ENCODE measurements at places on chromosomes 3 and 15.
A peak's percentile ranks its signal among the peaks of the same experiment; 100 is the strongest.

- DNase-seq: no peak
Observed at GRCh38 chr15:26868029-26868685, 1.3 kb downstream of the GABRA5 start.

GRCh38 chr3:186220365-186220764 is 111.5 kb upstream of the ETV5 start:
- DNase-seq: no peak

GRCh38 chr15:99478977-99479376 is 86.8 kb upstream of the MEF2A start:
- no peak for DNase-seq

GRCh38 chr3:185353823-185354614 is 8.9 kb upstream of the MAP3K13 start:
- DNase-seq: peak; percentile 57

GRCh38 chr3:194212161-194212844 is 76.4 kb downstream of the HES1 start:
- peak; percentile 75 for DNase-seq

- no peak for DNase-seq
Observed at GRCh38 chr3:188322135-188322887, 168.4 kb downstream of the LPP start.

GRCh38 chr3:114624047-114624445 is 330.2 kb downstream of the TIGIT start:
- DNase-seq: peak; percentile 79

DNA sequence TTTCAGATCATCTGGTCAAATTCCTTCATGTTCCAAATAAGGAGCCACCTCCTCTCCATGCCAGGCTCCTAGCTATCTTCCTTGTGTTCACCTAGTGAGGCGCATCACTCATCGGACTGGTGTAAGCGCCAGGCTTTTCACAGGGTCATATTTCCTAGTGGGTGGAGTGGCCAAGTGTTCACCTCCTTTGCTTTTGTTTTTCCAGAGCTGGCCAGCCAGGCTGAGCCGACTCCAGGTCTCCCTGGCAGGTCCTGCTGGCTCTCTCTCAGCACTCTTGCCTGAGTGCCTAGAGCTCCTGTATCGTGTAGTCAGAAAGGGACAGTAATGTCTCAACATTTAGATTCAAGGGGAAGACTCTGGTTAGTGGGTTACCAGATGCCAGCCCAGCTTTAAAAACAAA is 31.0 kb downstream of the HEG1 start:
- peak; percentile 71 for DNase-seq

GRCh38 chr3:124600765-124601164 is 129.5 kb upstream of the UMPS start:
- DNase-seq: peak; percentile 16

- no peak for DNase-seq
Observed at GRCh38 chr3:17602126-17602525, 140.3 kb downstream of the TBC1D5 start.

GRCh38 chr3:41323467-41324155 is 124.3 kb downstream of the CTNNB1 start:
- DNase-seq: no peak

GRCh38 chr3:26989037-26989436 is 366.5 kb downstream of the LRRC3B start:
- no peak for DNase-seq

DNA sequence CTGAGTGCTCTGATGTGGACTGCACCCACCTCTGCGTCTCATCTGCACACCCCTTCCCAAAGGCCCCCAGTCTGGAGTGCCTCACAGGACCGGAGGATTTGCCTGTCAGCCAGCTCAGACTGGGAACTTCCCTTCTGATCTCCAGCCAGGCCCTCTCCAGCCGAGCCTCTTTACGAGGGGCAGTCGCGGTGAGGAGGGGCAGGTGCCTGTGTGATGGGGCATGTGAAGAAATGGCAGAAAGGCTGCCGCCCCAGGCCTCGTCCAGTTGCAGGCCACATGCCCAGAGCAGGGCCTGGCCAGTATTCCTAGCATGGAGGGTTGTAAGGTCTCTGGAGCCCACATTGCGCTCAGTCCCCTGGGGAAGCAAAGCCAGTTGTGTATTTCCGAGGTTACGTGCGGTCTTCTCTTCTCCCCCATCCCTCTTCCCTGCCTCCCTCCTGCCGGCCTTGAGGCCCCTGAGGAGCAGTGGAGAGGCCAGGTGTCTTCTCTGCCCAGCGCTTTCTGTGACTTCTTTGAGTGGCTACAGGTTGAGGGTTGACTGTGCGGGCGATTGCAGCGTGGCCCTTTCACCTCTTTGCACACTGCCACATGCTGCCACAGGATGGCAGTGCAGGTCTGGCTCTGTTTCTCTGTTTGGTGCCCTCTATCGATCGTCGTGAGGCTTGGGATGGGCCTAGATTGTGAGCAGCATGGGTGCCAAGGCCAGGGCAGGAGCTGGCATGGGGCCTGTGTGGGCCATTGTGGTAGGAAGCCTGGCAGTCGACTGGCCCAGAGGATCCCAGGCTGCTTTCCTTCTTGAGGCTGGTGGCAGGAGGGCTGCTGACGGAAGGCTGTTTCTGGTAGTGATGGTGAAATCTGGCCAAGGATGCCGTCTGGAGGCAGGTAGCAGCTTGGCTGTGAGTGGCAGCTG is 5.3 kb downstream of the CLK3 start:
- peak; percentile 81 for DNase-seq

DNA sequence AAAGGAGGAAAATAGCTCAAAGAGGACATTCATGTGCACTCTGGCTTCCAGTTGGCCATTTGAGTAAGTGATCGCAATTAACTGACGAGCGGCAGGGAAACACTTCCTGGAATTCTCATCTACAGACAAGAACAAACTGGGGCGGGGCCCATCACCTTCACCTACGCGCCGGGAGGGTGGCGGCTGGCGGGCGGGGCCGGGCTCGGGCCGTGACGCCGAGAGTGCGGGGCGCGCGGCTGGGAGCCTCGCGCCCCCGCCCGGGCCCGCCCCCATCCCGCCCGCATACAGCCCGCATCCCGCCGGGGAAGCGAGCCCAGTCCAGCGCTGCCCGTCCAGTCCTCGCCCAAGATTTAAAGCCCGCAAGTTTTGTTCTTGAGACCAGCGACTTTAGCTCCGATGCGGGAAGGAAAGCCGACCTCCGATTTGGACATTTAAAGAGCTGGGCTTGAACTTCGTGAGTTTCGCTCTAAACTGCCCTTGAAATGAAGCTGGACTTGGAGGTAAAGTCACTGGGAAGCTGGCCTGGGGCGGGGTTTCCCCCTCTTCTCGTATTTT is at the start of gene B3GNT5:
Gene B3GNT5, plus strand, starts transcription at position 281 of the 555 bp plus-strand sequence. CDS start 16,546 bp downstream, outside the sequence.
- no peak for DNase-seq

DNA sequence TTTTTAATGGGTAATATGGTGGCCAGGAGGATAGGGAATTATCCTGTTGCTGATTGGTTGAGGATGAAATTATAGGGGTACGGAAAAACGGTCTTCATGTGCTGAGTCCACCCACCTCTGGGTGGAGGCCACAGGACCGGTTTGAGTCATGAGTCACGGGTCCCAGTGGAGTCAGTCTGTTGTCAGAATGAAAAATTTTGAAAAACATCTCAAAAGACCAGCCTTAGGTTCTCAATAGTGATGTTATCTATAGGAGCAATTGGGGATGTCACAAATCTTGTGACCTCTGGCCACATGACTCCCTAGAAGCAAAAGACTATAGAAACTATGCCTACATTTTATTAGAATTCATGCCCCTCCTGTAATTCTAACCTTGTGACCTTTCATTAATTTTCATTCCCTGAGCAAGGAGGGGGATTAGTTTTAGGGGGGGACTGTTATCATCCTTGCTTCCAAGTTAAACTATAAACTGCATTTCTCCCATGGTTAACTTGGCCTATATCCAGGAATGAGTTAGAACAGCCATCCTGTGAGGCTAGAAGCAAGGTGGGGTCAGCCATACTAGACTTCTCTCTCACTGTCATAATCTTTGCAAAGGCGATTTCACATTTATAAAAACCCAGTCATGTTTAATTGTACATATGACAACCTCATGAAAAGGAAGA is 101.2 kb downstream of the TCF12 start:
- DNase-seq: no peak

DNA sequence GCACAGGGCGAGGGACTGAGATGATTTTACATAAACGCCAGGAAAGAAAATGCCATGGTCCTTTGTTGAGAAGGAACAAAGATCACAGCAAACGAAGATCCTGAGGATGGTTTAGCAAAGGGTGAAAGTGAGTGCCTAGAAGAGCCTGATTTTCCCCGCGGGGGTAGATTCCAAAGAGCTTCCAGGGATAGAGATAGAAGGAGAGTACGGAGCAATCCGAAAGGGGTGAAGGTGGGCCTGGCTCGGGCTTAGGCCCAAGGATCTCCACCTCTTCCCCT is 977 bp downstream of the CDC25A start:
- no peak for DNase-seq

DNA sequence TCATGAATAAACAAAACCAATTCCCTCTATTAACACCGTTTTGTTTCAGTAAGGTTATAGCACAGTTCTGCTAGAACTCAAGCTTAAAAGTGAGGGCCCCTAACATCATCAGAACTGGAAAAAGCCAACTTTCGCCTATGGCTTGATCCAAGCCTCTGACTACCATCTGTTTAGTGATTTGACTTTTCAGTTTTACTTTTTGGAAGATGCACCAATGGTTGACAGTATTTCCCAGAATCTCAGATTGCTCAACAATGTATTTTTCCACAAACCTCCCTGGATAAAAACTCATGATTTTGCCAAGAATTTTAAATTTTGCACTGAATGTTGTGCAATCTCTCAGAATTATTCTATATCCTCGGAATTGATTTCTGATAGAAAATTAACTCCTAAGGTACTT is 190.7 kb downstream of the LSAMP start:
- no peak for DNase-seq

DNA sequence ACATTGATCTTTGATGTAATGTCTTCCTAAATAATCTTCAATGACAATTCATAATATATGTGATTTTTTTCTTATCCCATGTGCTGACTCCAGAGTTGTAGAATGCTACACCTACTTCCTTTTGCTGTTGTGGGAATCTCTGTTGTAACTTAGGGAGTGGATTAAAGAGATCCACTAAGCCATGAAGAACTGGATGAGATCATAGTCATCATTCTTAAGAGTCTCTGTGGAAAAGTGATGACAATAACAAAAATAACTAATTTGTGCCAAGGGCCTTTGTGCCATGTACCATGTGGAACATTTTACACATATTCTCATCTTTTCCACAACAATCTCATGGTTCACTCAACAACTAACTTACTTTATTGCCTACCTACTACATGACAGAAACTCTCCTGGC is 162.9 kb upstream of the PDZRN3 start:
- DNase-seq: peak; percentile 24

DNA sequence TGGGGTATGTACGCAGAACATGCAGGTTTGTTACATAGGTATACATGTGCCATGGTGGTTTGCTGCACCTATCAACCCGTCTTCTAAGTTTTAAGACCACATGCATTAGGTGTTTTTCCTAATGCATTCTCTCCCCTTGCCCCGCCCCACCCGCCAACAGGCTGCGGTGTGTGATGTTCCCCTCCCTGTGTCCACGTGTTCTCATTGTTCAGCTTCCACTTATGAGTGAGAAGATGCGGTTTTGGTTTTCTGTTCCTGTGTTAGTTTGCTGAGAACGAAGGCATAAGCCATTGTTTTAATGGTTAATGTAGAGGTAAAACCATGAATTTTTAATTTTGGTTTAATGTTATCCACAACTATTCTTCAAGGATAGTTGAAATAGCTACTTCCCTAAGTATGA is 346.8 kb upstream of the EPHA6 start:
- DNase-seq: no peak

DNA sequence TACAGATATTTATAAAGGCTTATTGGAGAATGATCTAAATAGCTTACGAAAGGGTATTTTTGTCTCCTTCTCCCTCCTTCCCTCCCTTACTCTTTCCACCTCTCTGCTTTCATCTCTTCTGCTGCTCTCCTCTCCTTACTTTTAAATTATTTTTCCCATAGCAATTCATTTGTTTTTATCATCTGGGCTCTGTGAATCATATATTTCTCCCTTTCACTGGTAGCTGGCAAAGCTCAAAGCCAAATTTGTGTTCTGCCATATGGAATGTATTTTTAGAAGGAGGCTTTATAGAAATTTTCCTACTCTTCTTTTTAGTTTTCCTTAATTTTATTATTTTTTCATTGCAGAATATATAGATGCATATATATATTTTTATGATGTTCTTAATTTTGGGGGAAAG is 385.8 kb downstream of the C3orf38 start:
- DNase-seq: no peak

DNA sequence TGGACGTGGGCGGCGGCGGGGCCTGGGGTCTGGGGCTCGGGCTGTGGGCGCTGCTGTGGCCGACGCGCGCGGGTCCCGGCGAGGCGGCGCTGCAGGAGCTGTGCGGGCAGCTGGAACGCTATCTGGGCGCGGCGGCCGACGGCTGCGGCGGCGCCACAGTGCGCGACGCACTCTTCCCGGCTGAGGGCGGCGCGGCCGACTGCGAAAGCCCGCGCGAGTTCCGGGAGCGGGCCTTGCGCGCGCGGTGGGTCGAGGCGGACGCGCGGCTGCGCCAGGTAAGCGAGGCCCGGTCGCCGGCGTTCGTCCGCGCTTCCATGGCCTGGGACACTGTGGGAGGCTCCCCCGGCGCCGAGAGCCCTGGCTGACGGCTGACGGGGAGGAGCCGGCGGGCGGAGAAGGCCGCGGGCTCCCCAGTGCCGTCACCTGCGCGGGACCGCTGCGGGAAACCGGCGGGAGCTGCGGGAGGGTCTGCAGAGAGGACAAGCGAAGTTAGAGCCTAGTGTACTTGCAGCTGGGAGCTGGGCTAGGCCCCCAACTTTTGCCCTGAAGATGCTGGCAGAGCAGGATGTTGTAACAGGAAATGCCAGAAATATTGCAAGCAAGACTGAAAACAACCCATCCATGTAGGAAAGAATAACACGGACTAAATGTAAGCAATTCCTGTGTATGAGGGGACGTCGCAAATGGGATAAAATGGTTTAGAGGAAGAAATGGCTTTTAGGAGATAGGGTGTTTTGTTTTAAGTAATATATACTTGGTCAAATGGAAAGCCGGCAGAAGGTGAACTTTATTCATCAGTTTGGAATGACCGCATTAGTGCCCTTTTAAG is 847 bp downstream of the WHAMM start:
- DNase-seq: peak; percentile 47

DNA sequence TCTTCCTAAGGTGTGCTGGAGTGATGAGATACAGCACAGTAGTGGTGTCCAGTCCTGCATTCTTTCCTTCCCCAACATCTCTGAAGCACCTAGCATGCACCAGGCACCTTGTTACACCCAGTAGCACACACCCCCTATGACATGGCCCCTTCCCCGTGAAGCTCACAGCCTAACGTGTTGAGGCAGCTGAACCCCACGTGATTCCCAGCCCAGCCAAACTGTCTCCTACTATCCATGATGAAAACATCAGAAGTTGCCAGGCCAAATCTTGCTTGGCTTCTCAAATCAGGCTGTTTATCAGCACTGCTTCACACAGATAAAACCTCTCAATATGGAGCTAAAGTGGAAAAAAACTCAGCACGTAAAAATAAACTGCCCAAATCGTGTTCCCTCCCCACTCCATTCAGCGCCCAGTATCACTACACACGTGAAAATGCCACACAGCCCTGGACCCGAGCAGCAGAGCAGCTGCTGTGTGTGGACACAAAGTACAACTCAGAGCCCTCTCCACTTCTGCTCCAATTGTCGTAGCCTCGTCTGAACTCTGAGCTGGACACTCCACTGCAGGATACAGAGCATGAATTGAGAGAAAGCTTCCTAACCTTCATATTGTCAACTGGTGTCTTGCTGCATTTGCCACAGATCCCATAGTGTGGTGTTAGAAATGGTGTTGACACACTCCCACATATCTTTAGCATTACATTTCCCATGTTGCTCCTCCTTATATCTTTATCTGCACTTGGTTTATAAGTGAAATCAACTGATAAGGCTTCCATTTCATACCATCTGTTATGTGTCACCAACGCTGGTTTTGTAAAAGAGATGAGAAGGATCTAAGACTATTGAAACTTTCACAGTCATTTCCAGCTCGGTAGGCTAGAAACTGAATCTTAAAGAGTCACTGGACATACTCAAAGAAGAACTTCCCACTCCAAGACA is 279.8 kb downstream of the RORA start:
- DNase-seq: no peak

All from lung microvascular endothelial cell (primary cell).